Stimulated activated CD4-positive, alpha-beta T cell treated with anti-CD3 and anti-CD28 coated beads, Interleukin-1b, Interleukin-23, amount 100 ng/mL, for 24 hours (primary cell): ENCODE measurements at places on chromosomes 5 and 9.

GRCh38 chr9:133133681-133134387, 12.8 kb upstream of the RALGDS start:
- peak; percentile 75 for DNase-seq

DNA sequence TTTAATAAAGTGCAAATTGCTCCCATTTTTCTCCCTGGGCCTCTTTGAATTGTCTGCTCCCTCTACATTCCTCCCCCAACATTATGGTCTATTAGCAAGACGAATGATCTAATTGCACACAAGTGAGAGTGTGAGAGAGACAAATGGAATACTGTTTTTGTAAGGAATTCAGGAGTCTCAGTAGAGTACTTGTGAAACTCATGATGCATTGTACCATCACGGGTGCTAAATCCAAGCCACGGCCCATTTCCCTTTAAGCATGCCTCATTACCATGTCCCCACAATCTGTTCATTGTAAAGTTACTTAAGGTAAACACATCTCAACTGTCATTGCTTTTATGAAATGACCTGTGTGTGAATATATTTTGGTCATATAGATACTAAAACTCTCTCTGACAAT, 62.8 kb downstream of the CD180 start:
- no peak for DNase-seq

DNA sequence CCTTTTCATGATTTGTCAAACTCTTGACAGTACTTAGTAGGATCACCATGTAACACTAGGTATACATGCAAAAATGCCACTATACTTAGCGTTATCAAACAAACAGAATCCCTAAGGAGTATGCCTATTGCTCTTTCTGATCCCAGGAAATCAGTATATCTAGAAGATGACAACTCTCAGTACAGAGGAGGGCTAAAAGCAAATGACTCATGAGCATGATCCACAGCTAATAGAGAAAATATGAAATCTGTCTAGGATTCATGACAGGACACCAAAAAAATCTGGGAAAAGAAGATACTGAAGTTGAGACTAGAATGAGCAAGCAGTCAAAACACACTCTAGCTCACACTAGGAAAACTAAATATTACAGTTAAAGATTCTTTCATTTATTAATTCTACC, 89.2 kb downstream of the RAPGEF6 start:
- no peak for DNase-seq

DNA sequence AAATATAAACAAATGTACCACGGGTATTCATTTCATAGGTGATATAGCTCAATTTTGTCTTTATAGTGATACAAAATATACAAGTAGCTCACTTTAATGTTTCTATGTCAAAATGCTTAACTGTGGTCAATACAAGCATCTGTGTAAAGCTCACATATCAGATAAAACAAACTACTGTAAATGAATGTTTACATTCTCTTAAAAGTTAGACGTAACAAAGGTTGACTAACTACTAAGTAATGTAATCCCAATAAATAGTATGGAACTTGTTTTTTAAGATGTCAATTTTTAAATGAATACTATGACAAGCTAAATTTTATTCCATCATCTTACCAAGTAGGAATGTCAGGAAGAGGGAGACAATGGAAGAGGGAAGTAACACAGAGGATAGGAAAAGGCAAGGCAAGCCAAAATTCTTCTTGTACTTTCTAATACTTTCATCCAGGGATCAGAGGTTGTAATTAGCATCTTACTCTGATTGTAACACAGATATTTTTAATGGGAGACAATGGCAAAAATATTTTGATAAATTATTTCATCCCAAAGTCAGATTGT, 105.5 kb downstream of the STRBP start:
- DNase-seq: no peak

- DNase-seq: no peak
These were observed 282.1 kb downstream of the CRB2 start for GRCh38 chr9:123637945-123638634.

GRCh38 chr5:37846786-37847310, 7.0 kb upstream of the GDNF start:
- DNase-seq: no peak

GRCh38 chr5:5217371-5217770, 77.2 kb downstream of the ADAMTS16 start:
- no peak for DNase-seq

GRCh38 chr9:130426883-130427282, 17.9 kb upstream of the ASS1 start:
- DNase-seq: no peak

GRCh38 chr5:81850501-81851357, 99.8 kb upstream of the SSBP2 start:
- DNase-seq: no peak

- no peak for DNase-seq
These were observed 210.2 kb upstream of the ISL1 start for GRCh38 chr5:51172903-51173626.

DNA sequence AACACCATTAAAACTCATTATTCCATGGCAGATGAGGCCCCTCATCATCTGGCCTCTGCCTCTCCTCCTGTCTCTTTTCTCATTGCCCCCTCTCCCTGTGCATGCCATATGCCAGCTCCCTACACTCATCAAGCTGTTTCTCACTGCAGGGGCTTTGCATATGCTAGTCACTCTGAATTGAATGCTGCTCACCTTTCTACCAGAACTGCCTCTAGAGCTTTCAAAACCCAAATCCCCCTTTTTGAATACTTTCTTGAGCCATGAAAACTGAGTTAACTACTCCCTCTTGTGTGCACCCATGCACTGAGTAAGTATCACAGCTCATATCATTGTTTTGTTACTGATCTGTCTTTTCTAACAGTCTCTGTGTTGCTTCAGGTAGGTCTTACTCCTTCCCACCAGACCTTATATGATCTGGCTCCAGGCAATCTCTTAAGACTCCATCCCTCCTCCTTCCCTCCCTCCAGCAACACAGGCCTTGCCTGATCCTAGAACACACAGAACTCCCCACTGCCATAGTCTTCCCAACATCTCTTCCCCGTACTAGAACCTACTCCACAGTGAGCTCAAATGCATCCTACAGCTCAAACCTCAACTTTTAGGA, 60.5 kb downstream of the ASTN2 start:
- DNase-seq: no peak

DNA sequence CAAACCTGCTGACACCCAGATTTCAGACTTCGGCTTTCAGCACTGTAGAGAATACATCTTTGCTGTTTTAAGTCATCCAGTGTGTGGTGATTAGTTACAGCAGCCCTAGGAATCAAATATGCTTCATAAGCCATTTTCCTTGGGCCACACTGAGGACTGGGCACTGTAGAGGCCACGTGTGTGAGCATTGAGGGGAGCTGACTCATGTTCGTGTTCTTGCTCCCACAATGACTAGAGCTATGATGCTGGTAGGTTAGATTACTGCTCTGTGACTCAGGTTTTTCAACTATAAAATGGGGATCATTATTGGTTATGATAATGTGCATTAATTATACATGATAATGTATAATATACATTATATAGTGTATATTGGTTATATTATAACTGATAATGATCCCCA, 96.5 kb upstream of the PALM2AKAP2 start:
- no peak for DNase-seq

DNA sequence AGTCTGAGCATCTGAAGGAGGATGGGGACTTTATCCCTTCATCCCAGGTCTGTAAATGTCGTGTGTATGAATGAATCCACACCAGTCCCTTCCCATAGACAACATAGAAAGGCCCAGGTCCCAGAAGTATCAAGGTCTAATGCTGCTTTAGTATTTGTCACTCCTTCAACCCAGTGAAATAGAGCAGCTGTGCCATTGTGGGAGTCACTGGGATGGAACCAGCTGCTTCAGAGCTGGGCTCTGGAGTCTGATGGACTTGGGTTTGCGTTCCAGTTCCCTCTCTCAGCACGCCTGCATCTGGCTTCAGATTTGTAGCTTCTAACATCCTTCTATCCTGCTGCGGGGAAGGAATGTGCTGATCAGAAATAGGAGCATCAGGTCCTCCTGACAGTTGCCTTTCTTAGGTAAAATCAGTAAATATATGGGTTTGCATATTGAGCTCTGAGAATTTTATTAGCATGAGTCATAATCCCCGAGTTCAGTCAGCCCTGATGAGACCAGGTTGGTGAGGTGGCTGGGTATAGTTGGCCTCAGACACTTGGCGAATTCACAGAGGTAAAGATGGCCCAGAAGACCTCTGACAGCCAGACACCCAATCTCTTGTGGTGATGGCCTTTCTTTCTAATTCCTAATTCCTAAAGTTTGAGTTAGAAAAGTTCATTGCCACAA, 10.1 kb downstream of the ACO1 start:
- DNase-seq: no peak

DNA sequence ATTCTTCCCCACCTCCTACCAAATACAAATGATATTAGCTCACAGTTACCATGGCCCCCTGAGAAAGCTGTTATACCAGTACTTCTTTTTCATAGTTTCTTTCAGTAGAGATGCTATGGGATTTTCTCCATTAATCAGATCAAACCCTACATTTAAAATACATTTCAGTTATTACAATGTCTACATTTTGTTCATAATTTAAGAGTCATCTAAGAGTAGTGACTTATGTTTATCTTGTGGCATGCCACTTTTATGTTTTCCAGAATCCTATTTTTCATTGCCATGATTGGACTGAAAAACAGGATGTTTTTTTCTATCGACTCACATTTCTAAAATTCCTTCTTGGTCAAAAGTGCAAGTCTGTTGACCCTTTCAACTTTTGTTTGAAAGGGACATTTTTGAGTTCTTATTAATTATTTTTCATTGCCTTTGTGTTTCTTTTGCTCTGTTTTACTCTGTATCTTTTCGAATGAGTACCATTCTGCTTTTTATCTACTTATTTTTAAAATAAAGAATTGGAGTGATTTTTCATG, 77.4 kb upstream of the ANXA1 start:
- DNase-seq: no peak

GRCh38 chr5:66989286-66989685, 207.3 kb downstream of the CD180 start:
- no peak for DNase-seq

DNA sequence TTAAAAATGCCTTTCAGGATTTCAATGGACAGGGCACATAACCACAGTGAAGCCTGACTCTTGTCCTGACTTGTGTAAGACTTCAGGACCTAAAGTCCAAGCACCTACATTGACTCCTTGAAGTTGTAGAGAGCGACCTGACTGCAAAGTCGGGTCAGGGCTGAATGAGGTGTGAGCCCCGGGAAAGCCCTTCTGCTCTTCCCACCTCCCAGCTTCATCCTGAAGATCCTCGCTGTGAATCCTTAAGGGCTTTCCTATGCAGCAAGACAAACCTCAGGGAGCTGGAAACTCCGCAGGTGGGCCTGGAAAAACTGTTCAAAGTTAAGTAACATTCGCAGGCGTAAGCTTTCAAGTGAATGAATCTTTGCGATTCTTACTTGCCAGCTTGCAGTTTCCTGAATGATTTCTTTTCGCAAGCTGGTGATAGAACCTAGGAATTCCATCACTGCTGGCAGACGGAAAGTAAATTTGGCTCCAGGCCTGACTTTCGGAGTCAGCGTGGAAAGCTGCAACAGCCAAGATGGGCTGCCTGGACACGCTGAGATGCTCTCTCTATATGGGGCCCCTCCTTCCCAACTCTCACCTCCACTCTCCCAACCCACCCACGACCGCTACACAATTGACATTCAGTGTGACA, 10.9 kb downstream of the SEMA5A start:
- no peak for DNase-seq

DNA sequence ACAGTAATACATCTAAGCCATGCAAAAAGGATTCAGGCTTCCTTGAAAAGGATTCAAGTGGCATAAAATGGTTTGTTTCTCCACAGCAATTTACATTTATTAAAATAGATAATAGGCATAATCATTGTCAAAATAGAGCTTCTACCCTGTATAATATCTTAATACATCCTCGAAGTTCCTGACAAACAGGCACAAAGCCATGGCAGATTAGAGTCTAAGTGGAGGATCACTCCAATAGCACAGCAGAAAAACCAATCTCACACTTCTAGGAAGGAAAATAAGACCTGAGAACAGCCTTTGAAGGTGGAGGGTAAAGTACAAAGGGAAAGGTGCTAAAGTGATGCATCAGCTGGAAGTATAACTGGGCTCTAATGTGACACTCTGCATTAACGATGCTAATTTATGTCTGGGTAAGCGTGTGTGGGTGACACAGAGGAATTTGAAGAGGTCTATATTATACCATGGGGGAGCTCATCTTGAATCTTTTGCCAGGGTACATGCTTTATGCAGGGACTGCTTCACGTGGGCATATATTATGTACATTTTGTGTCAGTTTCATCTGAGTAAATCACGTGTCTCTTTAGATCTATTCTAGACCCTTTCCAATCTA, 28.8 kb downstream of the PPP2R2B start:
- DNase-seq: no peak

GRCh38 chr5:67377631-67378030, 181.0 kb upstream of the CD180 start:
- DNase-seq: no peak

- no peak for DNase-seq
These were observed 35.6 kb upstream of the TRIO start for GRCh38 chr5:14107536-14107935.

- DNase-seq: no peak
These were observed 17.0 kb downstream of the BTF3 start for GRCh38 chr5:73515232-73515631.

DNA sequence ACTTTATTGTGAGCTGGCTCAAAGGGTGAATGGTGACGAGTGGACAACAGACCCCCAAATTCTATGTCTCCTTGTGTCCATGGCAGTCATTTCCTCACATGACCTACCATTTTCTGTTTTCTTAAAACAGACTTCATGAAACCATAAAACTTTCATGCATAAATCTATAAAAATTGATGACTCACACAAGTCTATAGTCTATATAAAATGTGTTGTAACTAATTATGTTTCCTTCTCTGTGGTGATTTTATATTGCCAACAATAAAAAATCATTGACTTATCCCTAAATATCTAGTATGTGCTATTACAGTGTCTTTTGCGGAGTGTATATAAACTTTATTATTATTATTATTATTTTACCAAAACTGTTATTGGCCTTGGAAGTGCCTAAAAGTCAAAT, 382.4 kb downstream of the MAT2B start:
- no peak for DNase-seq

DNA sequence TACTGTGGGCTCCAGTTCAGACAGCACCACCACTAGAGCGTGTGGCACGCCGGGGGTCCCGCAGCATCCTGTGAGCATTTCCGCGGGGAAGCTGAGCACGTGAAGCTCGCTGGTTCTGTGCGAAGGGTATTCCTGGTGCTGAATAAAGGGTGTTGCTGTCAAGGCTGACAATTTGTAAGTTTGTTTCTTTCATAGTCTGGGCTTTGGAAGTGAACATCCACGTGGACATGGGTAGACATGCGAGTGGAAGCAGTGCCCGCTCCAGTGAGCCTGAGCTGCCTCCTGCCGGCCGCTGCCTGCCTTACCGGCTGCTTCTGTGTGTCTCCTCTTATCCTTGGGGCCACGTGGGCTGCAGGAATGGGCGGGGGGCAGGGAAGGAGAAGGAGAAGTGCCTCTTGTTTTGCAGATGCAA, 14.7 kb downstream of the NDUFS6 start:
- no peak for DNase-seq

GRCh38 chr9:115046824-115047223, 71.1 kb downstream of the TNC start:
- DNase-seq: no peak
